ENCODE measurements at places on chromosomes 13 and 19. TPM values are rescaled to one million over a fixed set of nuclear protein-coding genes. Genes with fewer than 3 reads are reported as not detected.
A peak's percentile ranks its signal among the peaks of the same experiment; 100 is the strongest.

The CDX2 gene
- not detected for total RNA-seq

The BRSK1 gene
- not detected for total RNA-seq

The SELENOV gene
- not detected for total RNA-seq

The IGLON5 gene
- not detected for total RNA-seq

The SEMA6B gene
- total RNA-seq = 3.7 TPM

The ZSCAN18 gene
- 52.4 TPM for total RNA-seq

The FAM124A gene
- total RNA-seq = 2.1 TPM

- no peak for DNase-seq
These were observed 70.1 kb upstream of the KLHL1 start for GRCh38 chr13:70178346-70178745.

GRCh38 chr13:111876506-111876905 lies 190.4 kb upstream of the SOX1 start:
- peak; percentile 13 for DNase-seq

- DNase-seq = no peak
These were observed 15.0 kb upstream of the IGSF23 start for GRCh38 chr19:44598355-44598754.

- no peak for DNase-seq
These were observed 1.2 kb upstream of the DPY19L3 start for GRCh38 chr19:32404213-32404932.

GRCh38 chr19:49186108-49186507 lies 28.5 kb downstream of the TRPM4 start:
- no peak for DNase-seq

- DNase-seq = no peak
These were observed 215.7 kb downstream of the KATNAL1 start for GRCh38 chr13:30091691-30092090.

DNA sequence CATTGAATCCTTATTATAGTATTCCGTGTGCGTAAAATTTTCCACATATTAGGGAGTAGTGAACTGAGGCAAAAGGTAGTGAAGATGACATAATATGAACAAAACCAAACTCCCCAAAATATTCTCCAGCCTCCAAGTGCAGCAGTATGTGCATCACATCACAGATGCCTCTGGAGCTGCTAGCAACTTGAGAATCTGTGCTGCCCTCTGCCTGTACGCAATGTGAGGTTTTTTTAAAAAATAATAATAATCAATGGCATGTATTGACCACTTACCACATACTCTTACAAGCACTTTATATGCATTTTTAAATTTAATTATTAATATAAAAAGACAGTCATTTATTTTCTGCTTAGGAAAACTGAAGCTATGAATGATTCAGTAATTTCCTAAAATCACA lies 583.0 kb upstream of the SPRY2 start:
- no peak for DNase-seq

DNA sequence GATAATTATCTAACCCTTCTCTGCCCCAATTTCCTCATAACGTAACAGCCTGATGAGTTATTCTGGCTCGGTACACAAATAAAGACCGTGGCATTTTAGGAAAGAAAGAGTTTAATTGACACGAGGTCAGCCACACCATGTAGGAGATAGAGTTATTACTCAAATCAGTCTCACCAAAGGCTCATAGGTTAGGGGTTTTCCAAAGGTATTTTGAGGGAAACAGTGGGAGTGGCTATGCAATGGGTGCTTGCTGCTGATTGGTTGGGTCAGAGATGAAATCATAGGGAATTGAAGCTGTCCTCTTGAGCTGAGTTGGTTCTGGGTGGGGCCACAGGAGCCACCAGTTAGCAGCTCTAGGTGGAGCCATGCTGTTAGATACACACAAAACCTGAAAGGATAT lies 137.5 kb downstream of the FREM2 start:
- no peak for DNase-seq

- peak; percentile 59 for DNase-seq
These were observed 6.1 kb upstream of the ADGRE5 start for GRCh38 chr19:14375055-14375581.

- DNase-seq = peak; percentile 89
These were observed 7.3 kb upstream of the MEDAG start for GRCh38 chr13:30898678-30899241.

DNA sequence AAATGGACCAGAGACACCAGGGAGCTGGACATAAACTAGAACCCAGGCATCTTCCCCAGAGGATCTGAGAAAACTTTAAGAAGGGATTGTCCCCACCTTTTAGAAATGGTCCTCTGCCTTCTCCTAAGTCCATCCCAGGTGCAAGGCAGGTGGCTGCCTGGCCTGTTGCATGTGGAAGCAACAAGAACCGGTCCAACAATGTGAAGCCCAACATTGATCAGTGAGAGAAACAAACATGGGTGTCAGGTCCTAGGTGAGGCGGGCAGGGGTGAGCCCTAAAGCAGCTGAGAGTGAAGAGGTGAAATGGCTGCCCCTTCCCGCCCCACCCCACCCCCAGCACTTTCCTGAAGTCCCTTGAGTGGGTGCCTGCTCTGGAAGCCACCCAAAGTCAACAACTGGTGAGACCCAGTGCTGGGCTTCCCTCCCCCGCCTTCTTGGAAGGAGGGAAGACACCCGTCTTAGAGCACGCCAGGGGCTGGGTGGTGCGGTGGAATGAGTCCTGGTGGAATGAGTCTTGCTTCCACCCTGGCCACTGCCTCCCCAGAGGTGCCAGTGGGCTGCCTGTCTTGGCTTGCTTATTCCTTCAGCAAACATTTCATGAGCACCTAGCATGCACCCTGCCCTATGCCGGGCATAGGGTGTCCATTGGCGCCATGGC lies 1.7 kb downstream of the AP1M1 start:
- no peak for DNase-seq

GRCh38 chr19:6736917-6737283 lies 480 bp downstream of the GPR108 start:
- DNase-seq = no peak

DNA sequence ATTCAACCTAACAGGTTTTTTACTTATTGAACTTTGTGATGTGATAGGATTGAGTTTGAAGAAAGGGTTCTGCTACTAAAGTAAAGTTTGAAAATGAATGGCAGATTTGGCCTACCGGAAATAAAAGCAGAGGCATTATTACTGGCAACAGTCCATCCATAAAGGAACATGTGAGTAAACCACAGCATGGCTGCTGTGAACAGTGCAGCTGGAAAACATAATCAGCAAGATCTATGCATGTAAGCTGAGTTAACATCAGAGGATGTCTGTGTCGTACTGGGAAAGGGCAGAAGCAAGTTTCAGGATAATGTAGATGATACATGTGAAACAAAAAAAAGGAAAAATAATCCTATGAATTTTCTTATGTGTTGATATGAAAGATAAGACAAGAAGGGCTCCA lies 87.6 kb downstream of the CYSLTR2 start:
- DNase-seq = no peak

DNA sequence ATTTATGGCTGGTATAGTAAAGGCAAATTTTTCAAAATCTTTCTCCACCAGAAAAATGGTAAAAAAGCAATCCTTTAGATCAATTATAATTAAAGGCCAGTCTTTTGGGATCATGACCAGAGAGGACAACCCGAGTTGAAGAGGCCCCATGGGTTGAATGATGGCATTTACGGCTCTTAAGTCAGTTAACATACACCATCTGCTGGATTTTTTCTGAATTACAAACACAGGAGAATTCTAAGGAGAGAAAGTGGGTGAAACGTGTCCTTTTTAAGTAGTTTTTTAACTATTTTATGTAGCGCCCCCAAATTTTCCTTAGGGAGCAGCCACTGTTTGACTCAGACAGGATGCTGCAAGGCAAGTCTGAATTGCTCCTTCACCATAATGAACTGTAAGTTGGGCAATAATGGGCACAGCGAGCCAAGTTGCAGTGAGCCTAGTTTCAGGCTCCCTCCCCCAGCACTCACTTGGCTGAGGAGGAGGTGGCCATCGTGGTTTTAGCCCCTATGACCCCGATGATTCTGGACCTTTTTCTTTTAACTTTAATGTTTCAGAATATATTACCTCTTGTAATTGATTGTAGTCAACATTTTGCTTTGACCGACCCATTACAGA lies 13.6 kb upstream of the ZNF611 start:
- no peak for DNase-seq

DNA sequence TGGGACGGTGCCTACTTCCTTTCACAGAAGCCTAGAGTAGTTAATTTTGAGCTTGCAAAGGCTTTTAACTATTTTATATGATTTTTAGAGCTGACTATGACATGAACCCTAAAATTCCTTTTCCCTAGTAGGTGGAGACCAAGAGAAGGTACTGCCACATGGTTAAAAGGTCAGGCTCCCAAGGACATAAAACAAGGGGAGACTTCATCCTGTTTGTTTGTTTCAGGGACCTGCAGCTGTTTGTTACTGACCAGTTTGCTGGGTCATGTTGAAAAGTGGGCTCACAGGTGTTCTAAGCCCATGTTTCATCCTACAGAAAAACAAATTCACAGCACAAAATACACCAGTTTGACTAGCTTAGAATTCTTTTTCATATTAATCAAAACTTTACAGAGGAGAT lies 3.9 kb upstream of the ZNF460 start:
- no peak for DNase-seq
